ENCODE measurements at places on chromosomes 3 and 15.

DNA sequence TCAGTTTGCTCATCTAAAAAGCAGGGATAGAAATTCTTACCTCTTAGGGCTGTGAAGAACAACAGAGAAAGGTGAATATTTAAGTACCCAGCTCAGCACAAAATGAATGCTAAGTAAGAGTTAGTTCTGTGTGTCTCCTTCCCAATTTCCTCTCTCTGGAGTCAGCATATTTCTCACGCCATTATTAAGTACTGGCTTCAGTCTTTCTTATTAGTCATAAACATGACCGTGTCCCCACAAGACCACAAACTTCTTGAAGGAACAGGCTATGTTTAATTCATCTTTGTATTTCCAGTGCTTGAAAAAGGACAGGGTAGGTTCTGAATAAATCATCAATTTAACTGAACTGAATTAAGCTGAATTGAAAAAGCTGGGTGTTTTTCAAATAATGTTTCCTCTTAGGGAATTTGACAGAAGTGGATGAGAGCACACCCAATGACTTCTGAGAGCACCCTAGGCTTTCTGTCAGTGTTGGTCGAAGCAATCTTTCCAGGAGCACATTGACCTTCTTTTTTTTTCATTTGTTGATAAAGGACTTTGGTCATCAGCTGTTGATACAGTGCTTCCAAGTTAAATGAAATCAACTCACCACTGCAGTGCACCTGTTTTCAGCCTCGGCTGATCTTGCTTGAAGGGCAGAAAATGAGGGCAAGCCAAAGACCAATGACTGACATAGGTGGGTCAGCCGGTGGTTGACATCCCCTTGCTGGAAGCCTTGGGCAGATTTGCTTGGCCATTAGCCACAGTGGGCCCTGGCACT, 324.6 kb downstream of the MFSD1 start:
- DNase-seq = no peak

DNA sequence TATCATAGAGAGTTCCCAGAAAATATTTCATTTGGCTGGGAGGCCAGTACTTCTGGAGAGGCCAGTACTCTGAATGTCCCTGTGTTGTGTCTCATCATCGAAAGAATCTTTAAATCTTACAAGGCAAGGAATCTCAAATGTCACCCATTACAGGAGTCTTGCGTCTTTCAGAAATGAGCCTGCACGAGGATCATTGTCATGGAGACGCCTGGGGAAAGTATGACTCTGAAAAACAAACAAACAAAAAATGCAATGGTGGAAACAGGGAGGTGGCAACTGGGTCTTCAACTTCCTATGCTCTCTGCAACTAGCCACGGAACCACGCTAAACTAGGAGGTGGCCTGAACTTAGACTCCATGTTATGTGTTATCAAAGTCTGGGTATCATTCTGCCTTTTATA, 804.6 kb downstream of the EPHA3 start:
- DNase-seq = no peak

- DNase-seq = no peak
These were observed 73.2 kb downstream of the XRN1 start for GRCh38 chr3:142374687-142375086.

GRCh38 chr15:71822890-71823630, 12.7 kb downstream of the NR2E3 start:
- DNase-seq = no peak

DNA sequence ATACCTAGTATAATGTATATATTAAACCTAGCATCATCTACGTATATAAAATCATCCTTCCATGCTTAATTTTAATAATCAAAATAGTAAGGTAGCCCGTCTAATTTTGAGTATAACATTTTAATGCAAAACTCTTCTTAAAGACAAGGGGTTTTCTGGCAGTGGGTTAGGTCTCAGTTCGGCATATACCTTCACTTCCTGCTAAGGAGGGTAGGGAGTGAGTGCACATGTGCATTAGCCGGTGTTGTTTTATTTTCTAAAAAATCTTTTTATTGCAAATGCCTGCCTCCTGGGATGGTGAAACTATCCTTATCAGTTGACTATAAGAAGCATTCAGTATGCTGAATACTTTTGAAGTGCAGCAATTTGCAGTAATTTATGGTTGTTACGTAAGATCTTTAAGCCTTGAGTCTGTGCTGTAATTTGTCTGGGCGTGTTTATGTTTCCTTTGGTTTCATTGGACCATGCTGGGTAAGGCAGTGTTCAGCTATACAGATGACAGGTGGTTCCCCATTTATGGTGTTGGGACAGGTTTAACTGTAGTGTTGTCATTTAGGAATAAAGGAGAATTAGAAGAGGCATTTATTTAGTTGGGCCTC, 11.7 kb downstream of the ARHGEF26 start:
- no peak for DNase-seq

DNA sequence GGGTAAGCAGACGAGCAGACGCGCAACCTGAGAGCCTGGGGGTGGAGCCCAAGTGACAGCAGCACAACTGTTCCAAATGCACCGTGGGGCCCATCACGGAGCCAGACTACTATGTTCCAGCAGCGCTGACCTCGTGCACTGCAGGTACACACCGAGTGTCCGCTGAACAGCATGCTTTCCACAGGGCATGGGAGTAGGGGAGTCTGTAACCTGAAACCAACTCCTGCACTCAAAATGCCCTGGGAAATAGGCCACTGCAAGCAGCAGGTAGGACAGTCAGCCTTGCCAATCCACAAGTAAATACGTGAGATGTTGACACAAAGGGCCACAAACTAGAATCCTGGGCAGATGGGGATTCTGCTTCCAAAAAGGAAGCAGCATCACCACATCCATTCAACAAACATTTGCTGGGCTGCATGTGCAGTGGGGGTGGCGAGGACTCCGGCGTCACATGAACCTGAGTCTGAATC, 73.9 kb downstream of the TBC1D2B start:
- DNase-seq = no peak

- no peak for DNase-seq
These were observed 54.1 kb upstream of the FURIN start for GRCh38 chr15:90814191-90814821.

DNA sequence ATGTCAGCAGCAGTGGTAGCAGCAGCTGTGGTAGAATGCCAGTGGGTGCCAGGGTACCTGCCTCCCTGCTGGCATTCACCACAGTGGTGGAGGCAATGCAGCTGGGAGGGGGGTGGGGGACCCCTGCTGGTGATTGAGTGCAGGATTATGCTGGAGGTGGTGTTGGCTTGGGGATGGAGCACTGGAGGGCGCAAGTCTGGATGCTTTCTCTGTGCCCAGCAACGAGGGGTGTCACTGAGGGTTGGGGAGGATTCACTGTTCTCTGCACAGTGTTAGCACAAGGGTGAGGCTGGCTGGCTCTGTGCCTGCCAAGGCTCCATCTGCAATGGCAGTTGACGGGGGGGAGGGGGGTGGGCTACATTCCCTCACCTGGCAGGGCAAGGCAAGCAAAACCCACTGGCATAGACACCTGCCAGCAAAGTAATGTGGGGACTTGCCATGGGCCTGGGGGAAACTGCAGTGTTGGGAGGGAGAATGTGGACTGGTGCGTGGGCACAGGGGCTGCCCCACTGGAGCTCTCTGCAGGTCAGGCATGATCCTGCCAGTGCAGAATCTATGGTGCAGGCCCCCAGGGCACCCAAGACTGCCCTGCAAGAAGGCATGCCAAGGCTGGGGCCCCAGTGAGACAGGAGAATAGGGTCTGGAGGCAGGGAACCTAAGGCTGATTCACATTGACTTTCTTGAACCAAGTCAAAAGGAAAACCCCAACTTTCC, 64.3 kb downstream of the MINDY4B start:
- no peak for DNase-seq

DNA sequence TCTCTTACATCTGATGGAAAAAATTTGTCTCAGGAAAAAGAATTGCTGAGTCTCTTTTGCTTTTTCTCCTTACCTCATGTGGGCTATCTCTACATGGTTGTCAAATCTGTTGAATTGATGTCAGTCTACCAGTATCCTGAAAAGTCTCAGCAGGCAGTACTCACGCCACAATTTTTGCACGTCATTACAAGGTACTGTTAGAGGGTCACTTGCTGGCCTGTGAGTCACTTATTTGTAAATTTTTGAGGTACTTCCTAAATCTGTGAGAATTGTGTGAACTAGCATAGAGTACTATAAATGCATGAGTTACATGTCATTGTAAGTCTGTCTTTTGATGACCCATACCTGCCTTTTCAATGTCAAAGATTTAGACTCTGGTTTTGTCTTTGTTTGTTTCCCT, 15.9 kb downstream of the HPS3 start:
- no peak for DNase-seq

- DNase-seq = no peak
These were observed 27.9 kb downstream of the C3orf18 start for GRCh38 chr3:50539356-50540286.

- peak; percentile 59 for DNase-seq
These were observed 15.6 kb downstream of the SMAD3 start for GRCh38 chr15:67080900-67081431.

- no peak for DNase-seq
These were observed 2.0 kb downstream of the PPM1M start for GRCh38 chr3:52247409-52248164.
